ENCODE measurements at places on chromosomes 11 and 22. TPM values are rescaled to one million over a fixed set of nuclear protein-coding genes. Genes with fewer than 3 reads are reported as not detected.

Gene SWAP70
- 45.4 TPM for polyA plus RNA-seq

Gene DDI1
- not detected for polyA plus RNA-seq

Gene ELMOD1
- 0.91 TPM for polyA plus RNA-seq

Gene KRTAP5-9
- polyA plus RNA-seq = not detected

Gene RFPL2
- not detected for polyA plus RNA-seq

Gene PIK3IP1
- 18.1 TPM for polyA plus RNA-seq

Gene LMNTD2
- polyA plus RNA-seq = 0.05 TPM

Gene TRIM21
- 22.9 TPM for polyA plus RNA-seq

Gene KCNK7
- polyA plus RNA-seq = not detected

Gene RIBC2
- polyA plus RNA-seq = 1.6 TPM

DNA sequence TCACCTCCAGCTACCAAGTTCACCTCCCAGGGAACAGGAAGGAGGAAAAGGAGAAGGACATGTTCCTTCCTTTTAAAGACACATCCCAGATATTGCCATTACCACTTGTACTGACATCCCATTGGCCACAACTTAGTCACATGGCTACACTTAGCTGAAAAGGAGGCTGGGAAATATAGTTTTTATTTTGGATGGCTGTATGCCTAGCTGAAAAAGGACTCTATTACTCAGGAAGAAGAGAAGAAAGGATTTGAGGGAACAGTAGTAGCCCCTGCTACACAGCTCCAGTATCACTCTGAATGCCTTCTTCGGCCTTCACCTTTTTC is 2.1 kb upstream of the APOA5 start:
- peak; percentile 34 for DNase-seq

DNA sequence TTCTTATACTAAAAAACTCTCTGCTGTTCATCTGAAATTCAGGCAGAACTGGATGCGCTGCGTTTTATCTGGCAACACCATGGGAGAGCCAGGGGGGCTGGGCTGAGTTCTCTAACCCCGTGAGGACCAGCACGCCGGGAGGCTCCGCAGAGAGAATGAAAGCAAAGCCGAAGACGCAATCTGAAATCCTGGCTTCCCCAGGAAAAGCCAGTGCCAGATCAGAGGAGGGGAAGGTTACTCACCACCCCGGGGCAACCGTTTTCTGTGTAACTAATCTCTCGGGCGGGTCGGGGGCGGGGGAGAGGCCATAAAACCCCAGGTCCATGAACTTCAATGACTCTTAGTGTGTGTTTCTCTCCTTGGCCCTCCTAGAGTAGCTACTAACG is 99.4 kb downstream of the SHANK2 start:
- no peak for DNase-seq

DNA sequence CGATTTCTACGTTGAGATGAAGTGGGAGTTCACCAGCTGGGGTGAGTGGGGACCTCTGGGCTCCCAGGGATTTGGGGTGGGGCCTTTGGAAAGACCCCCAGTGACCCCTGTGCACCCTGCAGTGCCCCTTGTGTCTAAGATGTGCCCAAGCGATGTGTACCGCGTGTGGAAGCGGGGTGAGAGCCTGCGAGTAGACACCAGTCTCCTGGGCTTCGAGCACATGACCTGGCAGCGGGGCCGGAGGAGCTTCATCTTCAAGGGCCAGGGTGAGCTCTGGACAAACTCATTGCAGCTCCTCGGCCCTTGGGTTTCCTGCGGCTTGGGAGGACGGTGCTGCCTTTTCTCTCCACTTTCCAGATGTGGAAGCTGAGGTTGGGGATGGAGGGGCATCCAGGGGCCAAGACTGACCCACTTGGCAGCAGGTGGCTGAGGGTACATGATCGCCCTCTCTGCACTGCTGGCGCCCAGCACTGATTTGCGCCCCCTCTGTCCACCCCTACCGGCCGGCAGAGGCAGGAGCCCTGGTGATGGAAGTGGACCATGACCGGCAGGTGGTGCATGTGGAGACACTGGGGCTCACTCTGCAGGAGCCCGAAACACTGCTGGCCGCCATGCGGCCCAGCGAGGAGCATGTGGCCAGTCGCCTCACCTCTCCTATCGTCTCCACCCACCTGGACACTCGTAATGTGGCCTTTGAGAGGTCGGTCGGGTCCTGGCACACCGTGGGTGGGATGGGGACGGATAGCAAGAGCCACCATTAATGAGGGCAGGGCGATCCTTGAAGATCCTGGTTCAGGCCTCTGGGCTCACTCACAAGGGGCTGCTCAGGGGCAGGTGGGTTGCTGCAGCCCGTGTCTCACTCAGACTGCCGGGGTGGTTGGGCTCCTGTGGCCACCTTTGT is 2.6 kb downstream of the ANKRD13D start:
- DNase-seq = no peak

- no peak for DNase-seq
These were observed 5.8 kb downstream of the UBASH3B start for GRCh38 chr11:122661182-122661945.

DNA sequence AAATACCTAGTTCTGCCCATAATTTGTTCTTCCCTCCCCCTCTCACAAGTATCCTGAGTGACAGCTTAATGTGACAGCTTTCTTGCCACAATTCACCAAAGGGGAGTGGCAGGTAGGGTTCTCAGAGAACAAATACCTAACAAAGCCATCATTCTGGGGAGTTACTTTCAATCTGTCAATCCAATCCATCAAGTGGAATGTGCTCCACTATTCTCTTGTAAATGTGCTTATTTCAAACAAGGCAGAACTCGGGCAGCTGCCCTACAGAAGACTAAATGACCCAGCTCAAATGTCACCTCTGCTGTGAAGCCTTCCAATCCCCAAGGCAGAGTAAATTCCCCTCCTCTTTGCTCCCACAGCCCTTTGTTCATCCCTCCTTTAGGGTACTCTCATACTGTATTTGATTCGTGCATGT is 27.8 kb downstream of the LGR4 start:
- no peak for DNase-seq

DNA sequence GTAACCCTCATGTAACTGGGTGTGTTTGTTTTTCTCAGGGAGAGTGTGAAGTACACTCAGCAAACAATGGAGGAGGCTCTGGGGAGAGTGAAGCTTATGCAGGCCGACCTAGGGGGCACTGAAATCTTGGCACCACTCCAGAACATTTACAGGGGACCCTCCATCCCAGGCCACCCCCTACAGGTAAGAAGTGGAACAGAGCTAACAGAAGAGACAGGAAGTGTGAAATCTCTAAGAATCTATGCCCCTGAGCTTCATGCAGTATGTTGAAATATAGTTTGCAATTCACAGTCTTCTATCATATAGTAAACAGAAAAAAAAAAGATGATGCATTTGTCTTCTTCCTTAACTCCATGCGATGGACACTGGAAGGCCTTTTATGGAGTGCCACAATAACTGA is 8.4 kb downstream of the VWA5A start:
- no peak for DNase-seq

DNA sequence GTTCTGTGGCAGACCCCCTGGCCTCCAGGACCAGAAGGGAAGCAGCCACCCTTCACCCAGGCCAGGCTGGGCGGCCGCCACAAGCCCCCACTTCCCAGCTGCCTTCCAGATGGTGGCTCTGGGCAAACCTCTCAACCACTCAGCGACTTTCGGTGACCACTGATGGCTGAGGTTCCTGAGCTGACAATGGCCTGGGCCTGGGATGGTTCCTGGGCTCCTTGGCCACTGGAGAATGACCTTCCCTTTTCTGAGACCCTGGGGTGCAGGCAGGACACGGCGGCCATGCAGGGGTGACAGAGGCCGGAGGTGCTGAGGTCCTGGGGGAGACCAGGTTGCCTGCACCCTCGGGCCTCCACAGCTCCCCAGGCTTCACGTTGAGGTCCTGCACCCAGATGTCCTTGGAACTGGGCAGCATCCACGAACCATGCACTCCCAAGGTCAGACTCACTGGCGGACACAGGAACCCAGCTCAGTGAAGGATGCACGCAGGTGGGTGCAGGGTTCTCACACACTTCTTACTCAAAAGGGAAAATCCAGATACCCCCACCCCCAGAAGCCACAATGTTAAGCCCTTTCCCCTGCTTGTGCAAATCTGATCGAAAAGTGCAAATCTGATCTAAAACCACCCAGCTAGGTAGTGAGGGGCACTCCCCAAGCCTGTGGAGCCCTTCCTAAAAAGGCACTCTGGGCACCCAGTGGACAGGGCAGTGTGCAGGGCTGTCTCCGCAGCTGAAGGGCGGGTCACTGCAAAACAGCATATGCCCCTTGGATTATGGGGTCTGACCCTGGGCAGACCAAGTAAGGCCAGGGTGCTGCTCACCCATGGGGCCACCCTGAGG is 13.9 kb upstream of the PHLDA2 start:
- no peak for DNase-seq

DNA sequence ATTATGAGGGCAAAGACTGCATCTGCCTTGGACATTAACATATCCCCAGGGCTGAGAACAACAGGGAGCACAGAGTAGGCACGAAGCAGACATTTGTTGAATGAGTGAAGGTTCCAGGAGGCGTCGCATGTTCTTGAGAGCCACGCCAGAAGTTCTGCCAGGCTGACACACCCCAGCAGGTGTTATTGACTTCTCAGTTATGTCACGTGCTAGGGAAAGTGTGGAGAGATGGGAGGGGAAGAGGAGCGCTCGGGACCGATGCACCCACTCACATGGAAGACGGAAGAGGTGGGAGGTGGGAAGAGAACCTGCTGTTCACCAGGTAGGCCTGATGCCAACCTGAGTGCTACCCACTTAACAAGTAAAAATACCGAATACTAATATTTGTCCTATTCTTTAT is 232.8 kb downstream of the LARGE1 start:
- no peak for DNase-seq

- DNase-seq = no peak
These were observed 37.2 kb downstream of the MUC5B start for GRCh38 chr11:1260023-1260501.

GRCh38 chr22:47954107-47954506 is 1191.7 kb downstream of the TBC1D22A start:
- DNase-seq = no peak

DNA sequence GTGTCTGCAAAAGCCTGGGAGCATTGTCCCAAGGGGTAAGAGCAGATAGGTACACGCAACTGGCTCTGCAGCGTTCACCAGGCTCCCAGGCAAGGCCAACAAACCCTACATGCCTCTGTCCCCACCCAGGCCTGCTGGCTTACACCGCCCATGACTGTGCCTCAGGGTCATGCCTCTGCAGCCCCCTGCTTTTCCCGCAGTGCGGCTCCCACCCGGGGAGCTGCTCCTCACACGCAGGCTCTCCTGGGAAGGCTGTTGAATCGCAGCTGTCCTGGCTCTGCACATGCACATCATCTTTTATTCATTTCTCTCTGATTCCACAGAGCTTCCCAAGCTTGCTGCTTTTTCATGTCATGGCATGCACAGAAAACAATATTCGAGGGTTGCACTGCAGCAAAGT is 29.2 kb upstream of the B3GAT1 start:
- DNase-seq = no peak

- no peak for DNase-seq
These were observed 1172.8 kb upstream of the TENM4 start for GRCh38 chr11:80613655-80614054.

DNA sequence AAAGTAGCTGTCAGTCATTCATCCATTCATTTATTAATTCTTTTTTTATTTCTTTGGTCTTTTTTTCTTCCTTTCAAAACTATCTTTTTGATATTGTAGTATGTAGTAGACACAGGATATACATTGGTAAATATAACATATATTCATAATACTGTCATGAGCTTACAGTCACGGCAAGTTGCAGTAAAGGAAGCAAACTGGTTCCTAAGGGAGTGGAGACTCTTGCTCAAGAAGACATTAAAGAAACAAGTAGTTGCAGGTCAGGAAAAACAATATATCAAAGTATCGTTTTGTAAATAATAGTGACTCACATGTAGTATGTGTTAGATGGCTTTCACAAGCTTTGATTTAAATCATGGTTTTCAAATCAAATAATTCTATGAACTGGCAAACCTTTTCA is 7.5 kb downstream of the OR5AR1 start:
- DNase-seq = no peak

DNA sequence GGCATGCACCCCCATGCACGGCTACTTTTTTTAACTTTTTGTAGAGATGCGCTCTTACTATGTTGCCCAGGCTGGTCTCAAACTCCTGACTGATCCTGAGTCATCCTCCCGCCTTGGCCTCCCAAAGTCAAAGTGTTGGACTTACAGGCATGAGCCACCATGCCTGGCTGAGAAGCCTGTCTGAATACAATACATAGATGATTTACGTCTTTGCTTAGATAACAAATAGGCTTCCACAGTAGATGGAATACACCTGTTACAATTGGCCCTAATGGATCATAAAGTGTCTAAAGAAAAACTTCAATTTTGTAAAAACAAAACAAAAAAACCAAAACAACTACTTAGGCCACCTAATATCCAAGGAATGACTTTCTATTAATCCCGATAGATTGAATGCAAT is 13.0 kb upstream of the CLTCL1 start:
- no peak for DNase-seq

DNA sequence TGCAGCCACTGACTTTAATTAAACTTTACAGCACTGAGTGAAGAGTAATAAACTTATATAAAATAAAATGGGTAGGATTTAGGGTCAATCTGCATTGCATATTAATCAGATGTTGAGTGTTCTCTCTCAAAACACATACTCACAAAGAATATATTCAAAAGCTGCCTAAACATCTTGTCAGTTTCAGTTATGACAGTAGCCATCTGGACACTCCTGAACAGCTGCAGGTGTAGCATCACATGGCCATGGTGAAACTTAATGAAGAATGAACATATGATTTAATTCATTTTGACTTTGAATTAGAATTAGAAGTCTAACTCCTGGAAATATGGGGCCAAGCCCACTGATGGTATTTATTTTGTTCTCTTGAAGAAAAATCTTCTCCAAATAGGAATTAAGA is 684.3 kb upstream of the RAG2 start:
- DNase-seq = no peak

DNA sequence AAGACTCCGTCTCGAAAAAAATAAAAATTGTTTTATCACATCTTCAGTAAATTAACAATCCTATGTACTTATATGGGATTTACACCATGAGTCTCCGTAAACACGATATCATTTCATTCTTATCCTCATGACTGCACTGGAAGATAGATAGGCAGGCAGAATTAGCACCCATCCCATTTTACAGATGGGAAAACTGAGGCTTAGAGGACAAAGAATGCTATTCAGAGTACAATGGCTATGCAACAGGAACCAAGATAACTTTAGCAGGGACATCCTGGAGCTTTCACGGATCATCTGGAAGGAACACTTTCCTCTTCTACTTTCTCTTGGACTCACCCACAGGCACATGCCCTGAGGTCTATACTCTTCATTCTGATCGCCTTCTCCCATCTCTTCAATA is 14.6 kb upstream of the SGSM1 start:
- DNase-seq = no peak

GRCh38 chr11:132992838-132993631 is 539.3 kb downstream of the OPCML start:
- DNase-seq = peak; percentile 55

GRCh38 chr11:132140056-132140455 is 769.6 kb downstream of the NTM start:
- DNase-seq = no peak
